ENCODE measurements at places on chromosomes 1 and 21. TPM values are rescaled to one million over a fixed set of nuclear protein-coding genes. Genes with fewer than 3 reads are reported as not detected.

The AZIN2 gene
- 2.8 TPM for total RNA-seq

The DNM3 gene
- total RNA-seq = 1.6 TPM

The KRTAP20-2 gene
- not detected for total RNA-seq

The RIMKLA gene
- 0.29 TPM for total RNA-seq

The F13B gene
- not detected for total RNA-seq

The E2F2 gene
- 0.13 TPM for total RNA-seq

The GBP6 gene
- total RNA-seq = 0.21 TPM

The OR2T11 gene
- total RNA-seq = not detected

The CGN gene
- 23.6 TPM for total RNA-seq

The MSH4 gene
- total RNA-seq = 0.08 TPM

The XCL2 gene
- total RNA-seq = not detected

The BACH1 gene
- total RNA-seq = 37.2 TPM

The ZNF593OS gene
- not detected for total RNA-seq

The ENAH gene
- total RNA-seq = 70.3 TPM

The PROX1 gene
- 0.88 TPM for total RNA-seq

The SYT14 gene
- total RNA-seq = 32.6 TPM

The NBPF3 gene
- 12.2 TPM for total RNA-seq

The MYCL gene
- 8.2 TPM for total RNA-seq

The HES3 gene
- not detected for total RNA-seq

The RGS7 gene
- 0.34 TPM for total RNA-seq

The ST6GALNAC5 gene
- 10.8 TPM for total RNA-seq

The SYCP1 gene
- 0.17 TPM for total RNA-seq

The ELAPOR1 gene
- total RNA-seq = not detected

The RIPPLY3 gene
- 0.92 TPM for total RNA-seq

The CD1B gene
- total RNA-seq = not detected

The CTH gene
- total RNA-seq = 18.2 TPM

The TMCC2 gene
- total RNA-seq = 12.7 TPM

Measured in kidney epithelial cell (primary cell).